Germinal center (tissue), 1 donor: ENCODE measurements at places on chromosomes 16 and 17.

DNA sequence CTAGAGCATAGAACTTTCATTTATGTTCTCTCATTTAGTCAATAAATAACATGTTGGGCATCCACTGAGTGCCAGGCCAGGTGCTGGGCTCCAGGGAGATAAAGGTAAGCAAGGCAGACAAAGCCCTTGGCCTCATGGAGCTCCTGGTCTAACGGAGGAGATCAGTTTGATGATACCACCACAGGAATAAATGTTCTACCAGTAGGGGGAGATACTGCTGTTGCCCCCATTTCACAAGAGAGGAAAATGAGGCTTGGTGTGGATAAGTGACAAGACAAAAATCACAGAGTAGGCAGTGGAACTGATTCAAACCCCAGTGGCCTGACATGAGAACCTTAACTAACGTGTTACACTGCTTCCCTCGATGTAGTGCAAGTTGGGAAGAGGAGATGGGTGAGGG lies 80.4 kb upstream of the ERCC4 start:
- no peak for DNase-seq

DNA sequence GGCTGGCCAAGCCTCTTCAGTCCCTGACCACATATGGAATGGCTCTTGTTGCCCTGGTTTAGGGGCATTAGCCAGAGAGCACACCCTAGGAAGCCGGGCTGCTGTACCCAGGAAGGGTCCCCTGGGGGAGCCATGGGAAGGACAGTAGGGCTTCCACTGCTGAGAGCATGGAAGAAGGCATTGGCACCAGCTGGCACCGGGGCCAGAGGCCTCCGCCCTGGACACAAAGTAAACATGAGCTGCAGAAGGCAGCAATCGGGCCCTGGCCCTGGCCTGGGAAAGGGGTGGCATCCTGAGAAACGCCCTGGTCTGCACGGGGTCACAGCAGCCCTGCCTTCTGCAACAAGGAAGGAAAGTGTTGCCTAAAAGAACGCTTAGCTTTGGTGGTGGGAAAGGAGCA lies 49.4 kb downstream of the VAC14 start:
- DNase-seq = no peak

DNA sequence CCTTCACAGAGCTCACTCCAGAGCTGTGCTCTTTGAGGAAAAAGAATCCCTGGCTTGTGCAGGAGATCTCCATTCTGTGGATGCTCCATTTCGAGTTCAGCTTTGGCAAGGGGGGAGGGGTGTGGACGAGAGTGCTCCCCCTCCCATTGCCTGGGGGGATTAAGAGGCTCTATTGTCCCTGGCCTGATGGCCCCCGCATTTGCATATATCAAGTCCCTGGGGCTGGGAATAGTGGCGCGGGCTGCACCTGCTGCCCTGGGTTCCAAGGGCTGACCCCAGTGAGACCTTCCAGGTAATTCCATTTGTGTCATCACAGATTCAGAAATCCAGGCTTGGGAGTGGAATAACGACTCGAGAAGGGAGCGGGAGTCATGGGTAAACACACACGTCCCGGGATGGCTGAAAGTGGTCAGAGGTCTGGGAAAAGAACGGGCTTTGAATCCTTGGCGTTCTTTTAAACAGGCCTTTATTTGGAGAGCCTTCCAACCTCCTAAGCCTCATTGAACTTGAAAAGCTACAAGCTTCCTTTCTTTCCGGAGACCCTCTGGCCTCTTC lies 479.3 kb downstream of the HS3ST3B1 start:
- no peak for DNase-seq

DNA sequence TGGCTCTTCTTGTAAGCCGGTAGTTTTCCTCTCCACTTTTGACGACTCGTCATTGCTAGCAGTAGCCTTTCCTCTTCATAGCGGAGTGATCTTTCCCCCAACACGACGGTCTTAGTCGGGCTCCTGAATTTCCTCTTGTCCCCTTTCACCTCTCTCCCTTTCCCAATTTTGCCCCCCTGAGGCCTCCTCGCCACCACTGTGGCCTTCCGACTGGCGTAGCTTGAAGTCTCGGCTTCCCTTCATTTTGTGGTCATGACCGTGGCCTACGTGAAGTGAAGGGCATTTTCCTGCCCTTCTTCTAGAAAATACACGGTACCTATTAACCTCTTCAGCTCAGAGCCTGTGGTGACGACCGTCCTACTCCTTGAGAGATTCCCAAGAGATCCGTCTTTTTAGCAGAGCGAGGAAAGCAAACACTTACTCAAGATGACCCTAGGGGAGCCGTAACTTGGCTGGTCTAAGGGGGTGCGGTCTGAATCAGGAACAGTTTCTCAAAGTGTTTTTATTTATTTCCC lies 787 bp downstream of the PRKAR1A start:
- no peak for DNase-seq

DNA sequence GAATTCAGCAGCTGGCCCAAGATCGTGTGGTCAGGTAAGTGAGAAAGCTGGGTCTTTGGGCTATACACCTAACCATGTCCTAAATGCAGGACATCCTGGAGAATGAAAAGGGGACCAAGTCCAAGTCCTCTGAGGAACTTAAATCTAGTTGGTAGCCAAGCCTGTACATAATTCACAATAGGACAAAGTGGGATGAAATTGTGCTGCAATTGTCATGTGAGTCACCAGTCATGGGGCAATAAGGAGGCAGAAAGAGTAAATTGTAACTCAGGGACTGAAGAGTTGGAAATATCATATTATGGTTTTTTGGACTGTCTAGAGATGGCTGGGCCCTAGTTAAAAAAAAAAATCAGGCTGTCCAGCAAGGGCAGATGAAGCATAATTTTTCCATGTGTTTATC lies 202.6 kb downstream of the CYLD start:
- DNase-seq = no peak

- no peak for DNase-seq
Measured at GRCh38 chr17:60819447-60820130, 141.9 kb downstream of the BCAS3 start.

DNA sequence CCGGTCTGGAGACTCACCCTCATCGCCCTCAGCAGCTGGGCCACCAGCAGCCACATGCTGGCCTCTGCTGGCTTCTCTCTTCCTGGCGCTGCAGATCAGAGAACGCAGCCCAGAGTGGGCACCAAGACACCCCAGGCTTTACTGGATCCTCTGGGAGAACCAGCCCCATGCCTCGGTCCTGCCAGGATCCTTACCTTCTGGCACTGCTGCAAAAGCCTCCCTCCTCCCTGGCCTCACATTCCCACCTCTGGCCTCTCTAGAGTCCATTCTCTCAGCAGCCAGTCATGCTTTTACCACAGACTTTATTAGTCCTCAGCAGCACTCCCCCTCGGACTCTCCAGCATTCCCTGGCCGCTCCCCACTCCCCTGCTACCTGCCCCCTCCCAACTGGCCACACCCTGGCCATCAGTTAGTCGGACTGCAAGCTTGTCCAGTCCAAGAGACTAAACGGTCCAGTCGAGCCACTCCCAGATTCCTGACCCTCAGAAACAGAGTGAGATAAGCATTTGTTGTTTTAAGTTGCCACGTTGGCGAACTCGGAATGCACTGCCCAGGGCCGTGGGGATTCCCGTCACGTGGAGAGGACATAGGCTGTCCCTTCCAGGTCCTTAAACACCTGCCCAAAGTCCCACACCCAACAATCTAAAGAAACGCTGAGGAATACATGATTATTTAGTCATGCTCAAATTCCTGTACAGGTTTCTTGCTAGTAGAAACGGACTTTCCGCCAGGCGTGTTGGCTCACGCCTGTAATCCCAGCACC lies 5.9 kb upstream of the SPG7 start:
- DNase-seq = no peak

GRCh38 chr16:88264641-88265285 lies 118.0 kb upstream of the ZNF469 start:
- DNase-seq = no peak

- no peak for DNase-seq
Measured at GRCh38 chr17:5825717-5826330, 241.5 kb upstream of the NLRP1 start.

DNA sequence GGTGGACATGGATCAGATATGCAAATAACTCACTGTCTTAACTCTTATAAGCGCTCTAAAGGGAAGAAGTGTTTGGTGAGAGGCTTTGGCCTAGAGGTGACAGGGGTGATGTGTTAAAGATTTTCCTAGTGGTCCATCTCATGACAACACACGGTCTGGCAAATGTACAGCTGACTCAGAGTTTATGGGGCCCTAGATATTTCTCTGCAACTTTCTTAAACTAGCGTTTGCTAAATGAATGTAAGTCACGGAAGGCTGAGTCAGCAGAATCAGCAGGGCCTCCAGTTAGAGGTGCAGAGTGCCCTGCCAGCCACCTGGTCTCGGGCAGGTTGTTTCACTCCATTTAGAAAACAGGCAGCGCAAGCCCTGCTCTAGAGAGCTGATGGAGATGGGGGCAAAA lies 40.1 kb downstream of the CLEC16A start:
- DNase-seq = no peak

- no peak for DNase-seq
Measured at GRCh38 chr16:85668676-85669424, 19.9 kb downstream of the GINS2 start.

GRCh38 chr17:37220607-37220953 lies 155.2 kb upstream of the C17orf78 start:
- peak; percentile 5 for DNase-seq

DNA sequence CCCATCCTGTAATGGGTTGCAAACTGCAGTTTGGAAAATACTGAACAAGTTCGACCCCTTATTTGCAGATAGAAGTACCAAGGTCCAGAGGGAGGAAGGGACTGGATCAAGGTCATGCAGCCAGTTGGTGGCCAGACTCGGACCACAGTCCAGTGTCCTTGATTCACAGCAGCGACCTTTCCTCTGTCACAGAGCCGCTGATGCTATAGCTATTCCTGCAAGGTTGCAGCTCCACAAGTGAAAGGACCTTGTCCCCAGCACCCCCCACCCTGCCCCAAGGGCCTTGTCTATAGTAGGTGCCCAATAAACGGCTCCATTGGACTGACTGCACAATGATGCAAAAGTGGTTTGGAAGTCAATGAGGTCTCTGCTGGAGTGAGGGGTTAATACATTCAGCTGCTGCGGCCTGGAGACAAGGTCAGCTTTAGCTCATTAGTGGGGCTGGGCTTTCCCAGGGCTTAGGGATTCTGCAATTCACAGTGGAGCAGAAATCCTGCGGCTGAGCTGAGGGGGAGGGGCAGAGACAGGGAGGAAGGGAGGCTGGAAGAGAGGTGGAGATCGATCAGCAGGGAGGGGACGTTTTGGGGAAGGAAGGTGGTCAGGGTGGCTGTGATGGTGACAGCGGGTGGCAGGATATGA lies 13.4 kb upstream of the CRHR1 start:
- no peak for DNase-seq

DNA sequence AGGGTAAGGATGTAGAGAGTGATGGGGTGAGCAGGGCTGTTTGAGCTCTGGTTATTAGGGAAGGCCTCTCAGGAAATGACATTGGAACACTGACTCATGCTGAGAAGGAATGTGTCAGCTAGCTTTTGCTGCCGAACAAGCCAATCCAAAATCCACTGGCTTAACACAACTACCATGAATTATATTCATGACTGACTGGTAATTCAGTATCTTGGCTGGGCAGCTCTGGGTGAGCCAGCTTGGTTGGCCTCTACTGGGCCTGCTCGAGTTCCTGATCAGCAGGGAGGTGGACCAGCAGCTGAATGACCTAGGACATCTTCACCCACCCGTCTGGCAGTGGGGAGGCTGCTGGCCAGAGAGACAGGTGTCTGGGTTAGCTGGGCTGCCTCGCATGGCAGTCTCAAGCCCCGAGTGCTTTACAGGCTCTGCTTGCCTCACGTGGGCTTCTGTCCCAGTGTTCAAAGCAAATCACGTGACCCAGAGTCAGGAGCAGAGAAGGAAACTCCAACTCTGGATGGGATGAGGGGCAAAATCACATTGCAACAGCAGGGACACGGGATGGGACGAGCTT lies 209.4 kb downstream of the KATNIP start:
- DNase-seq = no peak

GRCh38 chr16:6265968-6266367 lies 1066.7 kb upstream of the RBFOX1 start:
- no peak for DNase-seq

DNA sequence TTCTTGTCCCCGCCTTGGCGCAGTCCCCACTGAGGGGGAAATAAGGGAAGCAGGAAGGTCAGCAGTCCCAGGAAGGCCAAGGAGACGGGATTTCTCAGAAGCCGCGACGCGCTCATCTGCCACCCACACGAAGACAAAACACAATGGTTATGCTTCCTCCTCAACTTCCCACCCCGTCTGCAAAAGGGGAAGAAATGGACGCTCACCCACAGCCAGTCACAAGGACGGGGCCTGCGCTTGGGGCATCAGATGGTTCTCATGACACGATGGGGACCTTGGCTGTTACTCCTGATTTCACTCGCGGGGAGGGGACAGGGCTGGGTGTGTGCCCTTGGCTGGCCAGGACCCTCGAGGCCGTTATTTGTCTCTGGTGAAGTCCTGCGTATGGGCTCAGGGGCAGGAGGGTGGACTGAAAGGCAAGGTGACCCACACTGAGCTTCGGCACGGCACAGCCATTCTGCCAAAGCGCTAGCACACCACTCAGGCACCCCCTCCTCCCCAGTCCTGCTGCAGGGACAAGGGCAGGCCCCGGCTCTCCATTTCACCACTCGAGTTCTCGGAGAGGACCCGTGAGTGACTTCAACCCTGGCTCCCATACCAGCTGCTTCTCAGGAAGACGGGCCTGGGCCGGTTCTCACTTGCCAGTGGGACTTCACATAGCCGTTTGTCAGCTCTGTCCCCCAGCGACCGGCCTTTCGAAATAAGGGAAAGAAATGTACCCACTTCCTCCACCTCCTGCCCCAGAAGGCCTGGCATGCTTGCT lies 84.5 kb downstream of the ABR start:
- no peak for DNase-seq

GRCh38 chr17:17587614-17588337 lies 3.7 kb downstream of the PEMT start:
- DNase-seq = no peak

DNA sequence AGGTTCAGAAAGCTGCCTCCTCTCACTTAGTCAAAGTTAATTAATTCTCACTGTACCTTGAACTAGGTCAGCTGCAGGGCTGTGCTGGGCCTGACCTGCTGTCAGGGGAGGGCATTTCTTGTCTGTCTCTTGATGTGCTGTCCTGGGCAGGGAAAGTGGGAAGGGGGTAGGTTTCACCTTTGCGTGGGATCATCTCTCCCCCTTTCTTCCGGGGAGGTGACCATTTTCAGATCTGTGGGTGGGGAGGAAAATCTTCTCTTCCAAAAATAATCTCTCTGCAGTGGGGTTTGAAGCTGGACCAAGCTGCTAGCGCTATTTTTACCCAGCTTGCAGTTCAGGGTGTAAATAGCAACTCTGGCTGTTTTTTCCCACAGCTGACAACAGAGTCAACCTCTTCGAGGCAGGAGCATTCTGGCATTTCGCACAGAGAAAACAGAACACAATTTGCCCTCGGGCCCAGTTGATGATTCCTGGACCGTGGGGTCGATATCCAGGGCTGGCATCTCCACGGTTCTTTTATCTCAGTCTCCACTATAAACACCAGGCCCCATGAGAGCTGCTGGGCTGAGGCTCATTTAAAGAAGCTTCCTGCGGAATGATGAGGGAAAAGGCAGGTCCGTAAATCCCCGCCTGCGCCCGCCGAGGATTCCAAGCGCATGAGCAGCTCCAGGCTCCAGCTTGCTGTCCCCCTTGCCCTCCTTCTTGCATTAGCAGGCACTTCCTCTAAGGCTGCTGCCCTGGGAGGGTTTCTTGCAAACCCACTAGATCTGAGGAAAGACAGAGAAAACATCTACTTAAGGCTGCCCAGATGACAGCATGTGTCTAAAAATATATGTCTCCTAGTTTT lies 93.9 kb downstream of the YPEL2 start:
- DNase-seq = no peak

- no peak for DNase-seq
Measured at GRCh38 chr17:61393904-61394629, 5.6 kb upstream of the TBX2 start.
